ENCODE measurements at places on chromosomes 3 and 15.

DNA sequence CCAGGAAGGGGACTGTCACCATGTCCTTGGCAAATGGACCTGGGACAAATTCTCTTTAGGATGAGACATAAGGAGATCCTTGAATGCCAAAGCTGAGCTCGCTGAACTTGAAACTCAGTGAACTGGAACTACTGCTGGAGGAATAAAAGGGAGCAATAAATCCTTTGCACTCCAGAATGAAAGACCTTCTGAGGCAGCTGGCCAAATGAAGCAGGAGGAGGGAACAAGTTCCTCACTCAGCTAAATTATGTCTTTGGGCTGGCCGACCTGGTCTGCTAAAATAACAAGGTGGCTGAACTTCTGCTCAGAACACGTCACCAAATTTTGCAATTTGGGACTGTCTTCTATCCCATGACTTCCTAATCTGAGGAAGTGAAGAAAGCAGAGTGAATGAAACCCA, 314.7 kb downstream of the LPP start:
- no peak overlapping the region for H3K27ac ChIP-seq
- no peaks in the 10 kb centered on the region for H3K36me3 ChIP-seq
- H3K4me1 ChIP-seq: no peaks in the 10 kb centered on the region
- H3K27me3 ChIP-seq: no peaks in the 10 kb centered on the region

DNA sequence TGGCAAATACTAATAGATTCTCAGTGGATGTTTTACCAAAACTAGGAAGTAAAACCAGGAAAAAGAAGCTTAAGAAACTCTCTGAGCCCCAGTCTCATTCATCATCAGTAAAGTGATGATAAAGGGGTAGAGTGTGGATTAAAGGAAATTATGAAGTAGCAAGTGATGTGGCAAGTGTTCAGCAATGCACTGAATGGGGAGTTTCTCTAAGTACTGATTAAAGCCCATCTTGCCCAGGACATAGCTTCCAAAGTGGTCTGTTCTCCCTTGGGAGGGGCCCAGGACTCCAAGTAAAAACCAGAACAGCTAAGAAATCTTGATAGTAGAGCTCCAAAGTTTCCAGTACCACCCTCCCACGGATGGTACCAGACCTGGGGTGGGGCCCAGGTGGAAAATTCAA, 137.3 kb downstream of the WNT5A start:
- no peak for DNase-seq
- H3K36me3 ChIP-seq: no peaks in the 10 kb centered on the region
- no peaks in the 10 kb centered on the region for H3K27me3 ChIP-seq
- H3K4me1 ChIP-seq: no peaks in the 10 kb centered on the region

GRCh38 chr3:10356461-10356981, 35.6 kb upstream of the SEC13 start:
- no peaks in the 10 kb centered on the region for H3K4me1 ChIP-seq
- H3K27me3 ChIP-seq: no peaks in the 10 kb centered on the region
- no peaks in the 10 kb centered on the region for H3K36me3 ChIP-seq
- no peak overlapping the region for H3K27ac ChIP-seq

GRCh38 chr3:147356145-147356908, 50.0 kb downstream of the ZIC4 start:
- no peak overlapping the region for H3K4me3 ChIP-seq
- DNase-seq: no peak
- H3K27ac ChIP-seq: no peak overlapping the region

GRCh38 chr15:65470866-65471265, 46.6 kb downstream of the DPP8 start:
- no peak overlapping the region for H3K27ac ChIP-seq
- no peak overlapping the region for H3K4me3 ChIP-seq
- H3K27me3 ChIP-seq: no peaks in the 10 kb centered on the region
- no peak for DNase-seq
- H3K4me1 ChIP-seq: no peaks in the 10 kb centered on the region

GRCh38 chr3:171178714-171179113, 152.2 kb upstream of the SLC2A2 start:
- H3K27ac ChIP-seq: no peak overlapping the region
- no peak overlapping the region for H3K4me3 ChIP-seq
- no peaks in the 10 kb centered on the region for H3K36me3 ChIP-seq
- no peak for DNase-seq
- no peaks in the 10 kb centered on the region for H3K27me3 ChIP-seq
- H3K4me1 ChIP-seq: no peaks in the 10 kb centered on the region

DNA sequence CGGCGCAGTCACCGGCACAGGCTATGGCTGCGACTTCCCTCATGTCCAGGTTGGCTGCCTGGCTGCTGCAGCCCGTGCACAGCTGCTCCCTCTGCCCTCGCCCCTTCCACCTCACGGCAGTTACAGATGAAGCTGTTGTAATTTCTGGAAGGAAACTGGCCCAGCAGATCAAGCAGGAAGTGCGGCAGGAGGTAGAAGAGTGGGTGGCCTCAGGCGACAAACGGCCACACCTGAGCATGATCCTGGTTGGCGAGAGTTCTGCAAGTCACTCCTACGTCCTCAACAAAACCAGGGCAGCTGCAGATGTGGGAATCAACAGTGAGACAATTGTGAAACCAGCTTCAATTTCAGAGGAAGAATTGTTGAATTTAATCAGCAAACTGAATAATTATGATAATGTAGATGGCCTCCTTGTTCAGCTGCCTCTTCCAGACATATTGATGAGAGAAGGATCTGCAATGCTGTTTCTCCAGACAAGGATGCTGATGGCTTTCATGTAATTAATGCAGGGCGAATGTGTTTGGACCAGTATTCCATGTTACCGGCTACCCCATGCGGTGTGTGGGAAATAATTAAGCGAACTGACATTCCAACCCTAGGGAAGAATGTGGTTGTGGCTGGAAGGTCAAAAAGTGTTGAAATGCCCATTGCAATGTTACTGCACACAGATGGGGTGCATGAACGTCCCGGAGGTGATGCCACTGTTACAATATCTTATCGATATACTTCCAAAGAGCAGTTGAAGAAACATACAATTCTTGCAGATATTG, 13.2 kb upstream of the GNB4 start:
- H3K27me3 ChIP-seq: no peaks in the 10 kb centered on the region
- H3K36me3 ChIP-seq: no peaks in the 10 kb centered on the region
- H3K4me1 ChIP-seq: no peaks in the 10 kb centered on the region
- H3K27ac ChIP-seq: no peak overlapping the region

GRCh38 chr3:80278056-80278455, 510.3 kb upstream of the ROBO1 start:
- H3K36me3 ChIP-seq: no peaks in the 10 kb centered on the region
- H3K4me3 ChIP-seq: no peak overlapping the region
- H3K27ac ChIP-seq: no peak overlapping the region
- DNase-seq: no peak
- H3K4me1 ChIP-seq: no peaks in the 10 kb centered on the region

DNA sequence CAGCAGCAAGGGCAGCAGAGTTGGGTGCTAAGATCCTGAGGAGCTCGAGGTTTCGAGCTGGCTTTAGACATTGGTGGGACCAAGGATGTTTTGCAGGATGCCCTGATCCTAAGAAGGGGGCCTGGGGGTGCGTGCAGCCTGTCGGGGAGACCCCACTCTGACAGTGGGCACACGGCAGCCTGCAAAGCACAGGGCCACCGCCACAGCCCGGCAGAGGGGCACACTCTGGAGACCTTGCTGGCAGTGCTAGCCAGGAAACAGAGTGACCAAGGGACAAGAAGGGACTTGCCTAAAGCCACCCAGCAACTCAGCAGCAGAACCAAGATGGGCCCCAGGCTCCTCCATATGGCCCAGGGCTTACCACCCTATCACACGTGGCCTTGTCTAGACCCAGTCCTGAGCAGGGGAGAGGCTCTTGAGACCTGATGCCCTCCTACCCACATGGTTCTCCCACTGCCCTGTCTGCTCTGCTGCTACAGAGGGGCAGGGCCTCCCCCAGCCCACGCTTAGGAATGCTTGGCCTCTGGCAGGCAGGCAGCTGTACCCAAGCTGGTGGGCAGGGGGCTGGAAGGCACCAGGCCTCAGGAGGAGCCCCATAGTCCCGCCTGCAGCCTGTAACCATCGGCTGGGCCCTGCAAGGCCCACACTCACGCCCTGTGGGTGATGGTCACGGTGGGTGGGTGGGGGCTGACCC, 18.8 kb downstream of the SEC61A1 start:
- H3K4me3 ChIP-seq: no peak overlapping the region
- H3K36me3 ChIP-seq: peaks cover 33% of the 10 kb centered on the region
- H3K27me3 ChIP-seq: no peaks in the 10 kb centered on the region
- DNase-seq: no peak

DNA sequence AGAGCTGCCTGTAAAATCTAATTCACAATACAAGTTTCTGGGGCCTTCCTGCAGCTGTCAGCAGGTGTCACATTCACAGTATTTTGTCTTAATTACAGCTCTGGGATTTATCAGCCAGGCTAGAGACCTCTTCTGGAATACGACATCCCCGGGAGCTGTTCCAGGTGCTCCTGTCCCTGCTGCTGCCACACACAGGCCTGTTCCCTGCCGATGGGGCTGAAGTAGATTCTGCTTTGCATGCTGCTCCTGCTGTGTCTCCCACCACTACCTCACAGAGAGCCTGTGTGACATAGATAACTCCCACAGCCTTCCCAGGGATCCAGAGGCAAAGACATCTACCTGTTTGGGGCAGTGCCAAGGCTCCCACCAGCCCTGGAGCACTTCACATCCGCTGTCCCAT, 20.4 kb downstream of the COLQ start:
- no peak overlapping the region for H3K27ac ChIP-seq
- no peak overlapping the region for H3K4me3 ChIP-seq
- H3K36me3 ChIP-seq: no peaks in the 10 kb centered on the region
- DNase-seq: no peak
- no peaks in the 10 kb centered on the region for H3K4me1 ChIP-seq

DNA sequence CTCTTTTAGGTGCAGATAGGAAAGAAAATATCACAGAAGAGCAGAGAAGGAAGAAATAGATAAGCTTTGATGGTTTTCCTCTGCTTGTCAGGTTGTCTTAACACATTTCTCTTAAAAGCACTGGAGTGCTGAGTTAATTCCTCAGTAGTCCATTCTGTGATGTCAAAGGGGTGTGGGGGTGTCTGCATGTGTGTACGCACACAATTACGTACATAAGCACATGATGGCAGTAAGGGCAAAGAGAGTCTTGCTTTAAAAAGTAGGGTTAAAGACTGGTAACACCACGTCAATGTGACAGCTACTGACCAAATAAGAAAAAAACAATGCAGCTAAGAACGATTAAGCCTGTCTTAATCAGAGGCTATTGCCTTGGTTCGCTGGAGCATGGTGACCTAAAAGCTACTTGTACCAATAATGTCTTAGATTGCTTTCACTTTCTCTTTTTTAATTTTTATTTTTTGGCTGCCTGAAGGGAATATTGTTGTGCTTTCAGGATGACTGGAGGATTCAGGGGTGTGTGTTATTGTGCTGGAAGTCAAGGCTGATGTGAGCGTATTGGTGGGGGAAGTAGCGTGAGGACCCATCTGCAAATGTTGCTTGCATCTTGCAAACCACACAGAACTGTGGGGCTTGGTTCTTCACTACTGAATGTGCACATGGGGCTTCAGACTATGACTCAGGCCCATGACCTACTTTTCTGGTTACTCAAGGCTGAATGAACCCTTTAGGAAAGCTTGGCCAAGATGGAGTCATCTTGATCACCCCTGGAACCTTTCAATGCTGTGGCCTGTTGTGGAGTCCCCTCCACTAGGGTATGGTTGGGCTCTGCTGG, 417.8 kb upstream of the TPM1 start:
- no peaks in the 10 kb centered on the region for H3K27me3 ChIP-seq
- no peak overlapping the region for H3K27ac ChIP-seq
- DNase-seq: no peak

GRCh38 chr3:186366206-186366605, 4.2 kb upstream of the DGKG start:
- no peak overlapping the region for H3K4me3 ChIP-seq
- no peak overlapping the region for H3K27ac ChIP-seq
- H3K4me1 ChIP-seq: no peaks in the 10 kb centered on the region
- no peak for DNase-seq
- no peaks in the 10 kb centered on the region for H3K36me3 ChIP-seq

- no peak for DNase-seq
- 0 out of 2 replicates have a peak, but pooled peaks cover 6% of the 10 kb centered on the region for H3K4me1 ChIP-seq
- no peak overlapping the region for H3K4me3 ChIP-seq
- H3K27ac ChIP-seq: no peak overlapping the region
- H3K36me3 ChIP-seq: no peaks in the 10 kb centered on the region
These were observed 360.8 kb upstream of the PROK2 start for GRCh38 chr3:72145506-72146380.

- H3K27ac ChIP-seq: no peak overlapping the region
- no peak for DNase-seq
- H3K27me3 ChIP-seq: no peaks in the 10 kb centered on the region
- H3K4me1 ChIP-seq: no peaks in the 10 kb centered on the region
- H3K4me3 ChIP-seq: no peak overlapping the region
These were observed 54.5 kb upstream of the VGLL3 start for GRCh38 chr3:87045473-87045872.

DNA sequence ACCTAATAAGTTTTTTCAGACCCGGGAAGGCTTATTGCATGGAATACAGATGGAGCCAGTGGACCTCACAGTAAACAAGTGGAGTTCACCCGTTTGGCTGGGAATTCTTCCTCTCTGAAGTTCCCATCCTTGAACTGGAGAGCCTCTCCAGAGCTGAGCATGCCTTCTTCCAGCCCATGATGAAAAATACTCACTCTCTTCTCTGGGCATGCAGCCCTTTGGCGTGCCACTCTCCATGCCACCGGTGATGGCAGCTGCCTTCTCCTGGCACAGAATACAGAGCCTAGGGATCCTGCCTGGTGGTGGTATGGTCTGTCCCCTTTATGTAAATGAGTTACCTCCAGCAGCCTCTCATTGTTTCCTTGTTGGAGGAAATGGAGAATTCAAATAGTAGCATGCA, 150.8 kb downstream of the LEKR1 start:
- peaks cover 28% of the 10 kb centered on the region for H3K4me1 ChIP-seq
- no peaks in the 10 kb centered on the region for H3K27me3 ChIP-seq
- no peak overlapping the region for H3K27ac ChIP-seq
- no peaks in the 10 kb centered on the region for H3K36me3 ChIP-seq
- no peak overlapping the region for H3K4me3 ChIP-seq

DNA sequence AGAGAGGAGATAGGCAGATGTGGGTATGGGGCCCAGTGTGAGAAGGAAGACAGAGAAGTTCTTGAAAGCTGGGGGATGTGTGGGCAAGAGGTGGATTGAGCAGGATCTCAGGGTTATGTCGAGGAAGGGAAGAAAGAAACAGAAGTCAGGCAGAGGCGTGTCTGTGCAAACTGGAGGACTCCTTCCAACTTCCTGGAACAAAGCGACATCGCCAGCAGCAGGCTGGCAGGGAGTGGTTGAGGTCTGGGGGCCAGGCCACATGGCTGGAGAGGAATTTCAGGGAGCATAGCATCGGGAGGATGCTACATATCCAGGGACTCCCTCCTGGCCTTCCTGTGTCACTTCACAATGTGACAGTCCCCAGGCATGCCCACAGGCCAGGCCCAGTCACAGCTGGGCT, 42.9 kb upstream of the MYZAP start:
- no peaks in the 10 kb centered on the region for H3K36me3 ChIP-seq
- H3K27me3 ChIP-seq: no peaks in the 10 kb centered on the region
- no peaks in the 10 kb centered on the region for H3K4me1 ChIP-seq

DNA sequence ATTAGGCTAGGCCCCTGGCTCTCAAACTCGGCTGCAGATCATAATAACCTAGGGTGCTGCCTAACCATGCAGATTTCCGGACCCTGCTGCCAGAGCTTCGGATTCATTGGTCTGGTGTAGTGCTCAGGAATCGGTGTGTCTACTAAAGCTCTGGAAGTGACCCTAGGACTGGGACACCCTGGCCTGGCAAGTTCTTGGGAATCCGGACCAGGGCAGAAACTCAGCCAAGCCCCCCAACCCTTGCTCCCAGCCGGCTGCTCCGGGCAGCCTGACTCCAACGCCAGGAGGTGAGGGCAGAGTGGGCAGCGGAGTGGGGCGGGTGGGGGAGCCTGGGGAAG, 23.0 kb downstream of the IGDCC3 start:
- H3K4me1 ChIP-seq: peaks cover under 1% of the 10 kb centered on the region
- peaks cover 14% of the 10 kb centered on the region for H3K27me3 ChIP-seq
- H3K36me3 ChIP-seq: no peaks in the 10 kb centered on the region
